ENCODE measurements at places on chromosomes 11 and 22.

GRCh38 chr11:17383461-17383860 lies 5.0 kb downstream of the KCNJ11 start:
- DNase-seq = no peak

DNA sequence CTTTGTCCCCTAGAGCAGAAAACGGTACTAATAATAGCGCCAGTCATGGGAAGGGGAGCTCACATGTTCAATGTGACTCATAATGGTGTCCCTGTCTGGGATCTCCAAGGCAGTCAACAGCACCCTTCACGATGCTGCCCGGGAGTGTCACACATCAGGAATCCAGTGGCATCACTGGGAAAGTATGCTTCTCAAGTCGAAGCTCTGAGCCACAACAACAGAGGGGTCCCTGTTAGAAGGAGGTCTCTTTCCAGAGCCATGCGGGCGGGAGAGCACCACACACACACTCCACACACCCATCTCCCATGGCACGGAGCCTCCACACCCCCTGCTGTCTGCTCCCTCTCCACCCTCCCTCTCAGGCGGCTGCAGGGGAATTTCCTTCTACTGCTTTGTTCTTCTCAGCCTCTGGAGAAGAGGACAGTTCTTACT lies 119.7 kb downstream of the ETS1 start:
- peak; percentile 24 for DNase-seq

GRCh38 chr11:14202251-14203196 lies 156.5 kb downstream of the RRAS2 start:
- no peak for DNase-seq

GRCh38 chr22:27913162-27913741 lies 5.8 kb downstream of the PITPNB start:
- DNase-seq = no peak

DNA sequence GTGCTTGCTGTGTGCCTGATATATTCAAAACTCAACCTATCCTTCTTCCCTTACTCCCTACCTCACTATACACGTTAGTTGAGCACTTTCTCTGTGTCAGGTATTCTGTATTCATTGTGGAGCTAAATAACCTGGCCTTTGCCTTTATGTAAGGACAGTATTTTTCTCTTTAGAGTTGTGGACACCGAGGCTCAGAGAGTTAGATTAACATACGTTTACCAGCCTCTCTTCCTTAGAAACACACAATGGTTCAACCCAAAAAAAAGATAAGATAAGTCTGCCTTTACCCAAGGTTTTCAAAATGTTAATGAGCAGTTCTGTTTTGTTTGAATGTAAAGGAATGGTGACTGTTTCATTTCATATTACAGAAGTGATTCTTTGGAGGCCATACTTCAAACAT lies 45.0 kb downstream of the CBL start:
- DNase-seq = no peak
